ENCODE measurements at places on chromosomes 6 and 20.

- no peak for DNase-seq
Observed at GRCh38 chr6:92362404-92362803, 1057.0 kb downstream of the EPHA7 start.

DNA sequence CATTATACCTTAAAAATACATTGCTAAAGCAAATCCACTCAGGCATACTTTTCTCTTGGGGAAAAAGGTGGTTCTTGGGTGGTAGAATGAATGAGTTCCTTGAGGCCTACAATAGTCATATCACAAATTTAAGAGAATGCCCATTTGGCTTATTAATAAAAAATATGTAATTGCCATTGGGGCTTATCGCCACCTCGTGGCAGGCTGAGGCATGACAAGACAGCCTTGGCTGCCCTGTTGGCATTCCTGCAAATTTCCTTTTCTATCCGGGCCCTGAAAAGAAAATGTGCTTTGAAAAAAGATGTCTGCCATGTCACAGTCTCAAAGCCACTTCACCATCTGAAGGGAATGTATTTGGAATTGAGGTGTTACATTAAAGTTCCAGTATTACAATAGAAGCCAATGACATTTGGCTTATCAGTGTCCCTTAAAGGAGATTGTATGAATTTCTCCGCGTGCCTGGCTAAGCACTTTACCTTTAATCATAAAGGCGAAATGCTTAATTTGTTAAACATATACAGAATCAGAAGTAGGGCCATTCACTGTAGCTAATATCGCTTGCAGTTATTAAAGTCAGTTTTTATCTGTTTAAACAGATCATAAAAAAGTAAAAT, 188.3 kb upstream of the ZFP64 start:
- DNase-seq, result peak; percentile 42

DNA sequence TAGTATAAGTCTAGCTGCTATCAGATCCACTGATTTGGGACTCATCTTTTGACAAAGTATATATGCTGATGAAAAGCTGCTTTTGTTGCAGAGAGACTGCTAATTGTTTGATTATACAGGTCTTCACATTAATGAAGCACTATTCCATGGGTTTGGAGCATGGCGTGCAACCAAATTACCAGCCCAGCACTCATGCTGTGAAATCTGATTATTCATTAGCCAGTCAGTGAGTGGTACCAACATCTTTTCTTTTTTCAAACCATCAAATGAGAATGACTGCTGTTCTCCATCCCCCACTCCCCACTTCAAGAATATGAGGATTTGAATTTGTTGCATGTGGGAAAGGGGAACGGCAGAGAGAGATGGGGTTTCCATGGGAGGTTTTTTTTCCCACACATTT, 91.3 kb downstream of the ID4 start:
- no peak for DNase-seq

DNA sequence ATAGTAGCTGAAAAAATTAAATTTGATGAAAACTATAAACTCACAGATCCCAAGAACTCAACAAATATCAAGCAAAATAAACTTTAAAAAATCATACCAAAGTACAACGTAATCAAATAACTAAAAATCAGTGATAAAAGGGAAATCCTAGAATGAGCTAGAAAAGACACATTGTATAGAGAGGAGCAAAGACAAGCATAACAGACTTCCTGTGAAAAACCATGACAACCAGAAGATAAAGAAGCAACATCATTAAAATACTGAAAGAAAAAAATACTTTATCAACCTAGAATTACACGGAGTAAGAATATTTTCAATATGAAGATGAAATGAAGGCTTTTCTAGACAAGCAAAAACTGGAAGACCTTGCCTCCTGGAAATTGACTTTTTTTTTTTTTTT, 9.8 kb downstream of the MUC22 start:
- no peak for DNase-seq

DNA sequence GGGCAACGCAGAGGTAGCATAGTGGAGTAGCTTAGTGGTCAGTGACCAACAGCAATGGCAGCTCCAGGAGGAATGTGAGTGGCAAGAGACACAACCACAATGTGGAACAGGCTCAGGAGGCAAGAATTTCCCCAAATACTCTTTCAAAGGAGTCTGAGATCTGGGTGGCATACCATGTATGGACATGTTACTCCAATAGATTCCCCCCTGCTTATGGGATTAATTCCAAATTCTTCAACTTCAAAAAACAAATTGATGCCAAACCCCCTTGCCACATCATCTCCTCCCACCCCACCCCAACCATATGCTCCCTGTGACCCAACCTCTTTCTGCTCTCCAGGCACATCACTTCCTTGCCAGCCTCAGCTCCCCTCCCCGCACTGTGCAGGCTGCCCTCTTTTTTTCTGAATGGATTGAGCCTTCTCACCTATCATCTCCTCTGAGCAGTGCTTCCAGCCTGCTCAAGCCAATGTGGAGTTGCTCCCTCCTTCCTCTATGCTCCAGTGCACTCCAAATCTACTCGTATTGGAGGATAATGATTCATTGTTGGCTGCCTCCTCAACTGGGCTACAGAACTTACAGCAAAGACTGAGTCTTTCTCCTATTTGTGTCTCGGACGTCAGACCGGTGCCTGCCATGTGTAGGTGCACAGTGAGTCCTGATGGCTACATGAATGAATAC, 93.0 kb upstream of the CEP85L start:
- DNase-seq, result no peak

- no peak for DNase-seq
Observed at GRCh38 chr6:35035481-35036030, 105.6 kb downstream of the TCP11 start.

DNA sequence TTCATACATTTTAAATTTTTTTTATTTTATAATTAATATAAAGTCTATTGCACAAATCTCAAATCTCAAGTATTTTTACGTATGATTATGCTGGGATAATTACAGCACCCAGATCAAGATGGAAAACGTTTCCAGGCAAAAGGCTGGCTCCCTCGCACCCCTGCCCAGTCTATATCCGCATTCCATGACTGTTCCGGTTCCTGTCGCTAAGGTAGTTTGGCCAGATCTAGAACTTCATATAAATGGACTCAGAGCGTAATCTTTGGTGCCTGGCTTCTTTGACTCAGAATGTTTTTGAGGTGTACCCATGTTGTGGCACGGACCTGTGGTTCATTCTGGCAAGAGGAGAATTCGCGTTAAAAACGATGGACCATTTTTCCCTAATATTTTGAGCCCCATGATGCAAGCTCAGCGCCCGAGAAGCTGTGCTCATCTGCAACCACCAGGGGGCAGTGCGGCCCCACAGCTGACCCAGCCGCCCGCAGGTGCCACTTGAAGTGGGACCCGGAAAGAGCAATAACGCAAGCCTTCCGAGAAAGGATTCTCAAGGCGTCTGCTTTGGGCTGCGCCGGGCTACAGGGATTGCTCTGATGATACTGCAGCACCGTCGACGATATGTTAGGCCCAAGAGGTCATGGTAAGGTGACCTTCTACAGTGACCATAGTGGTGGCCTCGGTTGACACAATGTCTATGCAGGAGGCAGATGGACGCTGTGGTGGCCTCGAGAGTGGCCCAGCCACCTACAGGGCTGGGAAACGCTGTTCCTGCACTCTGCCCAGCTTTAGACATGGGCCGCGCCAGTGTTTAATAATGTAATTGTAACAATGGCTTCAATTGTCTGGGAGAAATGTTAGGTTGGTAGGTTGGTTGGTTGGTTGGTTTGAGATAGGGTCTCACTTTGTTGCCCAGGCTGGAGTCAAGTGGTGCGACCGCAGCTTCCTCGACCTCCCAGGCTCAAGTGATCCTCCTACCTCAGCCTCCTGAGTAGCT, 160.1 kb downstream of the ZMYND8 start:
- DNase-seq, result peak; percentile 77

- DNase-seq, result no peak
Observed at GRCh38 chr20:24998121-24998520, 5.6 kb upstream of the APMAP start.

DNA sequence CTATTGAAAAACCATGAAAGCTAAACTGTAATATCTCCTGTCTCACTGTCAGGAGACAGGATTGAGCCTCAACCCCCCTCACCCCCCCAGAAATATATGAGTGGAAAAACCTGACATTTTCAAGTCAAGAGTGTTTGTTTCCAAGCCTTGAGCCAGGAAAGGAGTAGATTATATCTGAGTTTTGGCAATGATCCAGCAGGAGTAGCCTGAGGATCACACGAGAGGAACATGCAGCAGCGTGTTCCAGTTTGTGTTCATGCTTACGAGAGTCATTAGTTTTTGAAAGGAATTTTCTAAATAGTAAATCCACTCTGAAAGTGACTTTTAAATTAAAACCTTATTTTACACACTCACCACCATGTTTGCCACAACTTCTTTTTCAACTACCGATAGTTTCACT, 15.8 kb downstream of the IL22RA2 start:
- peak; percentile 23 for DNase-seq

DNA sequence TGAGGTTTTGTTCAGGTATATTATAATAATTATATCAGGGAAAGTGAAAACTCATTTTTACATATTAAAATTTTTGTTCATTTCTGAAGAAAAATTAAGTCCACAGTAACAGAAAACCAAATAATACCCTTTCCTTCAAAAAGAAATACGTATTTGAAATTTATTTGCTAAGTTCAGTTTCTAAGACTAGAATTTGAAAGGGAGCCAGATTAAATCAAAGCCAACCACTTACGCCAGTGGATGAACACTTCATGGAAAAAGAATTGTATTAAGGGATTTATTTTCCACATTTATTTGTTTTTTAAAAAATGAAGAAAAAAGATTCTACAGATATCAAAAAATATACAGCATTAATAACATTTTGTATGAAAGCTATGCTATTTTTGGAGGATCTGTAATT, 654.4 kb downstream of the EYS start:
- no peak for DNase-seq

- DNase-seq, result no peak
Observed at GRCh38 chr6:135202836-135203235, 21.7 kb downstream of the MYB start.

DNA sequence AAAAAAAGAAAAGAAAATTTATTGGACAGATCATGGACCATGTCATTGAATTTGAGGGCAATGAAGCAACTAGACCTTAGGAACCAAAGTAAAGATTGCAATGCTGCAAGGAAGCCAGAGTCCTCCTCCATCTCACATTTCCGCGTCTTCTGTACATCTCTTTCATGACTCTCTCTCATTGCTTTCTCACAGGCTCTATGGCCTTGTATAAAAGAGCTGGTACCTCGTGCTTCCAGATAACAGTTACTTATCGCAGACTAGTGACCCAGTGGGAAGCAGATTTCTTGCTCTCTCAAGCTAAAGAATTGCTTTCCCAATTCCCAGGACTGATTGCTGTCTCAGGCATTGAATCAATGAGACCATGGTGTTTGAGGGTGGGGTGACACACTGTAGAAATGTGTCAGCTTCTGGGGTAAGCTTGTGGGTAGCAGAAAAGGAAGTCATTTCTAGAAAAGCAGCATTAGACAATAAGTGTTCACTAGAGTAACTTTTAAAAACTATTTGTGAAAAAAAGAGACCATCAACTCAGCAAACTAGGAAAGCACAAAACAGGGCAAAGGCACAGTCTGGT, 635.3 kb downstream of the UTRN start:
- DNase-seq, result no peak

- peak; percentile 8 for DNase-seq
Observed at GRCh38 chr20:44422083-44422482, 53.6 kb upstream of the TTPAL start.

DNA sequence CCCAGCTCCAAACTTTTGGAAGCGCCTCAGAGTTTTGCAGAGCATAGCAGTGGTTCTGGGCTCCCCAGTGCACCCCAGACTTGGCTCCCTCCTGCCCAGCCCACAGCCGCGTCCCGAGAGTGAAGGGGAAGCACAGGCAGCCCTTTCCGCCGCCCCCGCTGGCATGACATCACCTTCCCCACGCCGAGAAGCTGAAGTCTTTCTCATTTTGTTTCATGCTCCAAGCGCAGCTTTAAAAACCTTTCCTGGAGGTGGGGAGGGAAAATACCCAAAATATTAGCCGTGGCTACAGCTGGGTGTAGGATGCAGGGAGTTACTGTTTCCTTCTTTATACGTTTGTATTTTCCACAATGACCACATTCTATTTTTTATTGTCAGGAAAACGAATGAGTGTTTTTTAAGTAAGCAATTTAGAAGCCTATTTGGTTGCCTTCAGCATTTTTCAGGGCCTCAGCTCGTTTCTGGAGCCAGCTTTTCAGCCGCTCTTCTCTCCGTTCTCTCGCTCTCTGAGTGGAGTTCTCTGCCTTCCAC, 72.9 kb downstream of the SNX5 start:
- DNase-seq, result peak; percentile 61

GRCh38 chr20:39047417-39047985, 85.4 kb downstream of the DHX35 start:
- DNase-seq, result no peak

DNA sequence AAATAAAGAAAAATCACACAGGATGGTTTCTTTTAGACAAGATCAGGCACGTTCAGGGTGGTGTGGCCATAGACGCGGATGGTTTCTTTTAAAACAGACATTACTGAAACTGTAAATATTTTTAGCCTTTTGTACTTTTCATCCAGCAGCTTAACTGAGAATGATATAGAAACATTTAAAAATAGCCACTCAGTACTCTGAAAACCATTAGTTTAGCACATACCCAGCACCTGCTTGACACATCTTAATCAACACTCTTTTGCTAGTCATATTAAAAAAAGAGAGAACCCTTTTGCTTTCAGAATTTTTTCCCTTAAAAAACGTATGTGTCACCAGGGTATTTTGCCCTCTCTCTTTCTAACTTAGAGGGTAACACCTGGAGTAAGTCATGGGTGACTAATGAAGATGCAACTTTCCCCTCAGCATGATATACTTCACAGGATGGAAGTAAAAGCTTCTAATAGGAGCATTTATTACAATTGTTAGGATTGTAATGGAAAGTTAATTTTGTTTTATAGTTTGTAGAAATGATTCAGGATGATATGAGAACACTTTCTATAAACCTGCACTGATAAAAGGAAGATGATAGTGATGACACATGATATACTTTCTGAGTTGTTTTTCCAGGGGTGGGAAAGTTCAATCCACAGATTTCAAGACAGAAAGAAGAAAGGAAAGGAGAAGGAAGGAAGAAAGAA, 45.2 kb downstream of the BACH2 start:
- no peak for DNase-seq

GRCh38 chr6:33696548-33697518, 14.7 kb downstream of the UQCC2 start:
- DNase-seq, result peak; percentile 91

- DNase-seq, result peak; percentile 79
Observed at GRCh38 chr6:19833947-19834346, 3.2 kb upstream of the ID4 start.

DNA sequence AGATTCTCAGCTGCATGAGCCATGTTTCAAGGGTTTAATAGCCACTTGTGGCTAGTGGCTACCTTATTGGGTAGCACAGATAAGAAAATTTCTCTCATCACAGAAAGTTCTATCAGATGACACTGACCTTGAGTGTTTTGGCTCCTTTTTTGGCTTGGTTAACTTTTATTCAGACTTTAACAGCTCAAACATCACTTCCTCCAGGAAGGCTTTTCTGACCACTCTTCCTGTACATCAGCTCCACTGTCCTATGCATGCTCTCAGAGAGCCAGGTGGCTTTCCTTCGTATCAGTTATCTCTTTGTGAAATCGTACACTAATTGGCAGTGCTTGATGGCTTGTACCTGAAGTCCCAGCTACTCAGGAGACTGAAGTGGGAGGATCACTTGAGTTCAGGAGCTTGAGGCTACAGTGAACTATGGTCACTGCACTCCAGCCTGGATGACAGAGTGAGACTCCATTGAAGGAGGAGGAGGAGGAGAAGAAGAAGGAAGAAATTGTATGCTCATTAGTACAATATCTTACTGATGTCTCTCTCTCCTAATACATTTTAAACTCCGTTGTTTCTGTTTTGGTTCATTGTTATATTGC, 10.7 kb downstream of the MAFB start:
- DNase-seq, result no peak

Data from fibroblast of pulmonary artery (primary cell).